ENCODE measurements at places on chromosomes 7 and 10. TPM values are rescaled to one million over a fixed set of nuclear protein-coding genes. Genes with fewer than 3 reads are reported as not detected.

Gene OR6V1
- total RNA-seq = not detected

Gene MBLAC1
- total RNA-seq = 2.6 TPM

Gene TAS2R41
- not detected for total RNA-seq

Gene TMEM176B
- 0.07 TPM for total RNA-seq

Gene GDF2
- total RNA-seq = not detected

Gene SLC13A1
- not detected for total RNA-seq

Gene CYP26A1
- not detected for total RNA-seq

Gene SPDYE1
- not detected for total RNA-seq
